Naive thymus-derived CD4-positive, alpha-beta T cell (primary cell): ENCODE measurements at places on chromosomes 5 and 9. TPM values are rescaled to one million over a fixed set of nuclear protein-coding genes. Genes with fewer than 3 reads are reported as not detected.

Gene SCAI
- total RNA-seq: 22.1 TPM

Gene PGM5
- total RNA-seq: not detected in 2 replicates

Gene PROB1
- total RNA-seq: 0.58 TPM

Gene FIBCD1
- not detected for total RNA-seq

Gene SVEP1
- 0.08 TPM for total RNA-seq

GRCh38 chr5:39503155-39503554, 78.4 kb upstream of the DAB2 start:
- H3K36me3 ChIP-seq: no peaks in the 10 kb centered on the region
- H3K27me3 ChIP-seq: no peaks in the 10 kb centered on the region
- no peaks in the 10 kb centered on the region for H3K4me1 ChIP-seq
- no peak for DNase-seq
- no peak overlapping the region for H3K4me3 ChIP-seq
- no peak overlapping the region for H3K27ac ChIP-seq

GRCh38 chr9:23492126-23493002, 333.7 kb downstream of the ELAVL2 start:
- no peak for DNase-seq
- H3K27me3 ChIP-seq: no peaks in the 10 kb centered on the region
- H3K36me3 ChIP-seq: no peaks in the 10 kb centered on the region
- H3K4me3 ChIP-seq: no peak overlapping the region

DNA sequence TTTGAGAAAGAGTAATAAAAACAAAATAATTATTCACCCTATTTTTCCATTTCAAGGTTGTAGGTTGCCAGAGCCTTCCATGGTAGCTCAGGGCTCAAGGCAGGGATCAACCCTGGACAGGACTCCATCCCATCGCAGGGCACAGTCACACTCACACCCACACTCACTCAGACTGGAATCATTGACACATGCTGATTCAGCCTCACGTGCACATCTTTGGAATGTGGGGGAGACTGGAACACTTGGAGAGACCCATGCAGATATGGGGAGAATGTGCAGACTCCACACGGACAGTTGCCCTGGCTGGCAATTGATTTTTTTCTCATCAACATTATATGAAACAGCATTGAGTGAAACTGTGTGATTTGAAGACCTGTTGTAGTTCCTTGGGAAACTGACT, 234.1 kb downstream of the ADGRV1 start:
- no peaks in the 10 kb centered on the region for H3K36me3 ChIP-seq
- no peak overlapping the region for H3K4me3 ChIP-seq
- no peaks in the 10 kb centered on the region for H3K4me1 ChIP-seq
- H3K27me3 ChIP-seq: no peaks in the 10 kb centered on the region

- H3K36me3 ChIP-seq: no peaks in the 10 kb centered on the region
- no peak overlapping the region for H3K27ac ChIP-seq
- no peak overlapping the region for H3K4me3 ChIP-seq
- DNase-seq: no peak
- no peaks in the 10 kb centered on the region for H3K4me1 ChIP-seq
- H3K27me3 ChIP-seq: no peaks in the 10 kb centered on the region
Observed at GRCh38 chr9:4464911-4465513, 25.3 kb upstream of the SLC1A1 start.

- H3K36me3 ChIP-seq: no peaks in the 10 kb centered on the region
- DNase-seq: no peak
- no peaks in the 10 kb centered on the region for H3K4me1 ChIP-seq
- no peak overlapping the region for H3K4me3 ChIP-seq
- no peak overlapping the region for H3K27ac ChIP-seq
Observed at GRCh38 chr9:113940077-113940476, 64.0 kb downstream of the ZNF618 start.
